ENCODE measurements at places on chromosomes 4 and X.

DNA sequence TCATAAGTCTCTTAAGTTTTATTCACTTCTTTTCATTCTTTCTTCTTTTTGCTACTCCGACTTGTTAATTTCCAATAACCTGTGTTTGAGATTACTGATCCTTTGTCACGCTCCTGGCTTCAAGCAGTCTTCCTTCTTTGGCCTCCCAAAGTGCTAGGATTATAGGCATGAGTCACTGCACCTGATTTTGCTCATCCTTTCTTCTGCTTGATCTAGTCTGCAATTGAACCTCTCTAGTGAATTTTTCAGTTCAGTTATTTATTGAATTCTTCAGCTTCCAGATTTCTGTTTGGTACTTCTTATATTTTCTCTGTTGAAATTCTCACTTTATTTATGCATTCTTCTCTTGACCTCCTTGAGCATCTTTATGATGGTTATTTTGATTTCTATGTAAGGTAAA lies 38.6 kb upstream of the SYTL5 start:
- no peak for DNase-seq

DNA sequence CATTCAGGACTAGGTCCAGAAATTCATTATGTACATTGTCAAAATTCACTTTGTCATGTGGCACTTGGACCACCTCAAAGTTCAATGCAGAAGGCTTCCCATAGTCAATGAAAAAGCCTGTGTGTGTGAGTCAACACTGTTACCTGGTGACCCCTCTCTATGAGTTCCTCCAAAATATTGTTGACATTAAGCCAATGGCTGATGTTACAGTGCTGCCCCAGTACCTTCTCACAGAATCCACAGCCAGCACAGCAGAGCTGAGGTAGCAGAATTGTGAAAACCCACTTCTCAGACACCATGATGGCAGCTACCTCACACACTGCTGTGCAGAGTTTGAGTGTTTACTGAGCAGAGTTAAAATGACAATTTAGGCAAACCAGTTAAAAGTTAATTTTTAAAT lies 22.4 kb upstream of the UGT2B4 start:
- DNase-seq = no peak

DNA sequence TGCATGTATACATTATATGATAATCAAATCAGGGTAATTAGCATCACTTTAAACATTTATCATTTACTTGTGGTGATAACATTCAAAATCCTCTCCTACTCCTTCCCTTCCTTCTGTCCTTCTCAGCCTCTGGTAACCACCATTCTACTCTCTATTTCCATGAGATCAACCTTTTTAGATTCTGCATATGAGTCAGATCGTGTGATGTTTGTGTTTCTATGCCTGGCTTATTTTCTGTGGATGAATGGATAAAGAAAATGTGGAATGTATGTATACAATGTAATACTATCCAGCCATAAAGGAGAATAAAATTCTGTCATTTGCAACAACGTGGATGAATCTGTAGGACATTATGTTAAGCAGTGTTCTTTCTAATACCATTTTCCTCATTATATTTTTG lies 123.9 kb downstream of the NAA11 start:
- DNase-seq = no peak

- DNase-seq = no peak
Observed at GRCh38 chr4:150355858-150356455, 226.0 kb upstream of the MAB21L2 start.

- no peak for DNase-seq
Observed at GRCh38 chrX:47080215-47080914, 2.1 kb downstream of the RGN start.

- DNase-seq = no peak
Observed at GRCh38 chrX:21683941-21684340, 25.8 kb upstream of the KLHL34 start.

Measured in NCI-H2107 (cell line).